Posterior cingulate gyrus (tissue), 11 donors: ENCODE measurements at places on chromosomes 16 and 17.

- no peak for DNase-seq
Measured at GRCh38 chr17:75913537-75914210, 9.0 kb upstream of the MRPL38 start.

DNA sequence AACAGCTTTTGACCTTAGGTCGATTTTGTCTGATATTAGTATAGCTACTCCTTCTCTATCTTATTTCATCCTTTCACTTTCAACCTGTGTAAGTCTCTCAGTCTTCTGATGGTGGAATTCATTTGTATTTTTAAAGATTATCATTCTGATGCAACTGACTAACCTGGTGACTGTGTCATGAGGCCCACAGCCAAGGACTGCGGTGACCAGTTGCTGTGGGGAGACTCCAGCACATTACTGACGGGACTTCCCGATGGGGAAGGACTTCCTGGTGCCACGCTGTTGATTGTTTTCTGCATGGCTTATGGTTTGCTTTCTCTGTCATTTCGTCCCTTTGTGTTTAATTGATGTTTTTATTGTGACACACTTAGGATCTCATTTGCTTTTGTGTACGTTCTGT is 34.2 kb downstream of the RMI2 start:
- DNase-seq, result no peak

DNA sequence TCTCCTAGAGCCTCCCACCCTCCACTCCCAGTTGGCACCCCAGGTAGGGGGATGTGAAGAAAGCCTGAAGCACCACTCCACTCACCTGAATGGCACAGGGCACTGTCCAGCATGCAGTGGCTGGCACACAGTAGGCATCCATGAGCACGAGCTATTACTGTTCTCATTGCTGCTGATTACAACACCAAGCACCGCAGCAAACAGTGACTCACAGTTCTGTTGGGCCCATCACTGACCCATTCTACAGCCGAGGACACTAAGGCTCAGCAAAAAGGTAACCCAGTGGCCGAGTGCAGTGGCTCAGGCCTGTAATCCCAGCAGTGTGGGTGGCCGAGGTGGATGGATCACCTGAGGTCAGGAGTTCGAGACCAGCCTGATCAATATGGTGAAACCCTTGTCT is 2.7 kb downstream of the ZSCAN10 start:
- DNase-seq, result no peak

GRCh38 chr17:81615401-81615930 is 21.4 kb downstream of the NPLOC4 start:
- no peak for DNase-seq

GRCh38 chr16:66551788-66552285 is 539 bp upstream of the CKLF start:
- DNase-seq, result no peak
